ENCODE measurements at places on chromosomes 1 and 21.

DNA sequence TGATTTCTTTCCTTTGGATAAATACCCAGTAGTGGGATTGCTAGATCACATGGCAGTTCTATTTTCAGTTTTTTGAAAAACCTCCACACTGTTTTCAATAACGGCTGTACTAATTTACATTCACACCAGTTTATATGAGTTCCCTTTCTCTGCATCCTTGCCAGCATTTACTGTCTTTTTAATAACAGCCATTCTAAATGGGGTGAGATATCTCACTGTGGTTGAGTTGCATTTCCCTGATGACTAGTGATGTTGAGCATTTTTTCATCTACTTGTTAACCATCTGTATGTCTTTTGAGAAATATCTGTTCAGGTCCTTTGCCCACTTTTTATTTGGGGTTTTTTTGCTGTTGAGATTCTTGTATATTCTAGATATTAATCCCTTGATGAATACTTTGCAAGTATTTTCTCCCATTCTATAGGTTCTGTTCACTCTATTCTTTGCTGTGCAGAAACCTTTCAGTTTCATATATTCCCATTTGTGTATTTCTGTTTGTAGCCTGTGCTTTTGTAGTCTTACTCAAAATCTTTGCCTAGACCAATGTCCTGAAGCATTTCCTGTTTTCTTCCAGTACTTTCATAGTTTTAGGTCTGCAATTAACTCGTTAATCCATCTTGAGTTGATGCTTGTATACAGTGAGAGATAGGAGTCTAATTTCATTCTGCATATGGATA lies 7.3 kb downstream of the HENMT1 start:
- no peak for DNase-seq

DNA sequence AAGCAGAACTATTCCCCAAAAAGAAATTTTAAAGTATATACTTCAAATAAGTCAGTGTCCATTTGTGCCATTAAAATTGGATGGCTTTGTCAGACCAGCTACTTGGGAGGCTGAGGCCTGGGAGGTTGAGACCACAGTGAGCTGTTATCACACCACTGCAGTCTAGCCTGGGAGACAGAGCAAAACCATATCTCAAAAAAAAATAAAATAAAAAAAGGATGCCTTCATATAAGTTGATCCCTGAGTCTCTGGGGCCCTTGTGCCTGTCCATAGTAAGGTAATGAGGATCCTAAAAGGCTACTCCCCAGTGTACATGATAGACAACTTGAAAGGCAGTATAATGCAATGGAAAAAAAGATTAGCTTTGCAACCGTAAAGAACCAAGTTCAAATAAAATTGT lies 81.2 kb upstream of the BARHL2 start:
- DNase-seq = no peak

DNA sequence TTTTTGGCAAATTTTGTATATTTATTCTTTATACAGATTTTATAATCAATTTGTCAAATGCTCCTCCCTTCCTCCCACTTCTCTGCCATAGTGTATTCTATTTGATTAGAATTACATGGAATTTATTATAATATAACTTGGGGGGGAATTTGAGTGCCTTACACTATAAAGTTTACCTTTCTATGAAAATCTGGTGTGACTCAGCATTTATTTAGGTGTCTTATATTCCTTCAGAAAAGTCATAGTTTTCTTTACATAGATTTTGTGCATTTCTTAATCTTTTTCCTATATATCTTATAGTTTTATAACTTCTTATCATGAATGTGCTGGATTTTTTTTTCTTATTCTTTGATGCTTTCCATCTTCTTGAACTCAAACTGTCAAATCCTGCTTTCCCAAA lies 21.3 kb downstream of the FASLG start:
- DNase-seq = no peak

- DNase-seq = no peak
Measured at GRCh38 chr1:203888807-203889251, 27.4 kb downstream of the SNRPE start.

- no peak for DNase-seq
Measured at GRCh38 chr21:33432496-33432895, 29.3 kb downstream of the IFNGR2 start.

DNA sequence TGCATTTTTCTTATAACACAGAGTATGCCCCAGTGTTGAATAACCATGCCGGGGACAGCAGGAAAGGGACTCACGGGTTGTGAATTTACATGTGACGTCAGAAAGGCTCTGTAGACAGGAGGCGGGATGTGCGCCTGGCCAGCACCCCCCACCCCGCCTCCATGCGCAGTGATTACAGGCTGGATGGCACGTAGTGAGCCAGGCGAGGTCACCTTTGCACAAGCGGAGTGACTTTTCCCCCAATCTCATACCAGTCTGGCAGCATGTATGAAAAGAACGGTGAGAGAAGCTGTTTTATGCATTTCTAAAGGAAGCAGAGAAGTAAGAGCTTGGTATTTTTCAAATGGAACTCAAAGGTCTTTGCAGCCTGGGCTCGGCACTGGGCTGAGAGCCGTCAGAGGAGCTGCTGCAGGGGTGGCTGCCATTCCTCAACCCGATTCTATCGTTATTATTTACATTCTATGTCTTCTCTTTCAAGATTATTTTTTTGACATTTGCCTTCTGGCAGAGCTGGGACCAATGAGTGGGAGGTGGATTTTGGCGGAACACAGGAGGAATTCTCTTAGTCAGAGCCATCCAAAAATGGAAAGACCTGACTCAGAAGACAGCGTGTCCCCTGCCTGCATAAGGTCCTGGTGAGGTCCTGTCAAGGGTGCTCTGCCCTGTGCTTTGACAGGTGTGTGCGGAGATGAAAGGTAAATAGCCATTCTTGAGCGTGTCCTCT lies 115.6 kb upstream of the SLC45A1 start:
- no peak for DNase-seq

GRCh38 chr1:153921803-153922075 lies 1.0 kb downstream of the GATAD2B start:
- no peak for DNase-seq

- no peak for DNase-seq
Measured at GRCh38 chr1:20950679-20951078, 163.6 kb upstream of the HP1BP3 start.

DNA sequence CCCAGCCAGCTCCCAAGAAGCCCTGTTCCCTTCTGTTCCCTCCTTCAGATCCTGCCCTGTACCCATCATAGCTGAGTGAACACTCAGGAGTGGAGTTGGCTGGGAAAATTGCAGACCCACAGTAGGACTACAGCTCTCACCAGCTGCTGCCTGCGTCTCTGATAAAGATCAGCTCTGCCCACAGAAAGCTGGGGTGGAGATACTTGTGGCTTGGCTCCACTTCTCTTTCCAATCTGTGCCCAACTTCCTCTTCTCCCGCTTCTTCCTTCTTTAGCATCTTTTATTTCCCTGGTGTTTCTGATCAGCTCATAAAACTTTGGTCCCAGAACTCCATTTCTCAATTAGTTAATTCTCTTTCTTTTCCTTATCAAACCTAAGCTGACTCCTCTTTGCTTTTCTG lies 5.5 kb upstream of the CD1A start:
- DNase-seq = no peak

DNA sequence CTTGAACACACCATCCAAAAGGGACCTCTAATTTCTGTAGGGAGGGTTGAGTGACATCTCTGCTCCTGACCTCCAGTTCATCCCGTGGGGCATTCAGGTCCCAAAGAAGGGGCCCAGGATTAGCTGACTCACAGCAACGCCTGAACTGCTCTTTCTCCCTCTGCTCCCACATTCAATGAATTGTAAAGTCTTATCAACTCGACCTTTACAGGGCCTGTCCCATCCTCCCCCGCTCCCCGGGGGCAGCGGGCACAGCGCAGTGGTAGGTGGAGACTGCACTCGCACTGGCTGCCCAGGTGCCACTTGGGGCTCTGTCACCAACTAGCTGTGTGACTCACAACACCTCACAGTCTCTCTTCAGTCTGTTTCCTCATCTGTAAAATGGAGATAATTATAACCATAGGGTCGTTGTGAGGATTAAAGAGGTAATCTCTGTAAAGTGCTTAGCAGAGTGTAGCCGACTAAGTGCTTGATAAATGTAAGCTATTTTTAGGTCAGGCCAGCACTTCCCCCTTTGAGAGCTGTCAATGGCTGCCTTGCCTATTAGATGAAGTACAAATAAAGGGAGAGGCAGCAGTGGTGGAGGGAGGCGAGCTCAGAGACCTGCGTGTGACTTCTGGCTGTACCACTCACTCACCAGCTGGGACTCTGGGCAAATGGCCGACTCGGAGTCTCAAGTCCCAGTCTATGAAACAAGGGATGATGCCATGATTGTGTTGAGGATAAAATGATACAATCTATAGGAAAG lies 637 bp upstream of the MYBPHL start:
- DNase-seq = no peak

GRCh38 chr1:231286603-231287002 lies 45.6 kb downstream of the GNPAT start:
- DNase-seq = no peak

- no peak for DNase-seq
Measured at GRCh38 chr1:59333626-59334277, 36.9 kb downstream of the FGGY start.

DNA sequence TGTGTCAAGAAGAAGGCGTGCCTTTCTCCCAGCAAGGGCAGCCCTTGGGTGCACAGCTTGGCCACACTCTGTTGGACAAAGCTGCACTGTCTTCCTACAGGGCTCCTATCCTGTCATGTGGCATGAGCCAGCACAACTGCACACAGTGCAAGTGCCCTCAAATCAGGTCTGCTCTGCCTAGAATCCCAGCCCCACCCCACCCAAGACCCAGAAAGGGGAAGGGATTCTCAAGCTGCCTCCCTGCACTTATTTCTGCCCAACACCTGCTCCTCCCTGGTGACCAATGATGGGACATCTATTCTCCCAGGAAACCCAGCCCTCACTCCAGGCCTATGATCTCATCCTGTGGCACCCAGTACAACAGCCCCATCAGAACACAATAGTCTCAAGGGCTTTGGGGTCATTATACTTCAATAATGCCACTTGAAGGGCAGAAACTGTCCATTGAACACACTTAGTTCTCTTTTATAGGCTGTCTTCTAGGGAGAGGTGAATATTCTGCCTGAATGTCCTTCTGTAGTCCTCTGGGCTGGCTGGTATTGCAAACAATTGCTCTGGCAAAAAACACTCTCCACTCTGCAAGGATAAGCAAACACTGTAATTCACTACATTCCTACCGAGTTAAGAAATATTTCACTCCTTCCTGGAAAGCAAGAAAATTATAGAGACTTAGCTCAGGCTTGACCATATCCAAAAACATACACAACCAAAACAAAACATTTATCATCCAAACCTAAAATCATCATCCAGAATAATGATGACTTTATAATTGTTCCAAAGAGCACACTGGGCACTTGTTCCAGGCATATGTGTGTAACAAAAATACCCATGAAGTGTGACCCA lies 43.1 kb upstream of the IGSF3 start:
- no peak for DNase-seq

DNA sequence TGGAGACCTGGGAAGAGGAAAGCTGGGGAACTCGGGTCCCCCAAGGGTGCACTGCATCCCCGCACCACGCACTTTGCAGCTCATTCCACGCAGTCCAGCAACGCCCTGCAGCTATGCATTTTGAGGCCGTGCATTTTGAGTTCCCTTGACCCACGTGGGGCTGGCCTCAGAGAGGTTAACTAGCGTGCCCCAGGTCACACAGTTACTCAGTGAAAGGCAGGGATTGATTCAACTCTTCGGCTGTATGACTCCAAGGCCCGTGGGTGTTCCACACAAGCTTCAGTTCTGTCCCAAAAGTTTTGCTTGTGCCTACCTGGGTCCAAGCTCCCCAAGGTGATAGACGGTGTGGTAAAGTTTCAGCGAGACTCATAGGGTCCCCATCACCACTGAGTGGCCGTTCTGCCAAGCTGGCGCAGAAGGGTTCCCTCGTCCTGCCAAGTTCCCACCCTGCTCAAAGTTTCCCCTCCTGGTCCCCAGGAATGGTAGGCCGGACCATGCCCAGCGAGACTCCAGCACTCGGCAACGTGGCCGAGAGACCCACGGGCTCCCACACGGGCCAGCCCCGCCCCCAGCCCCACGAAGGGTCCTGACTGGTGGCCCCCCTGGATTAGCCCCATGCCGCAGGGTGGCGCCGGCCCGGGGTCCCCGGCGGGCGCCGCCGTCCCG lies 611 bp downstream of the HSPG2 start:
- no peak for DNase-seq

DNA sequence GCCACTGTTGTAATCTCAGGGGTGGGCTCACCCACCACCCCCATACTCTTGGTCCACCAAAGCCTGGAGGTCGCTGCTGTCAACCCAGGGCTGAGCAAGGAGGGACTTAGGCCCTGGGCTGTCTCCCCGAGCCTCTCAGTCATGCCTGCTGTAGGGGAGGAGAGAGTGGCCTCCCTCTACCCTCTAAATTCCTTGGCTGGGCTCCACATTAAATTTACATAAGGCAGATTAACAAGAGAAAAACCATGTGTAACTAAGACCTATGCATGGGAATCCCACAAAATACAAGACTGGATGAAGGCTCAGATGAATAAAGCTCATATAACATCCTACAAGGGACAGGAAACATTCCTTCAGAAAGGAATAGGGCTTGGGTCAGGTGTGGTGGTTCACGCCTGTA lies 1.8 kb upstream of the PIK3CD start:
- no peak for DNase-seq

DNA sequence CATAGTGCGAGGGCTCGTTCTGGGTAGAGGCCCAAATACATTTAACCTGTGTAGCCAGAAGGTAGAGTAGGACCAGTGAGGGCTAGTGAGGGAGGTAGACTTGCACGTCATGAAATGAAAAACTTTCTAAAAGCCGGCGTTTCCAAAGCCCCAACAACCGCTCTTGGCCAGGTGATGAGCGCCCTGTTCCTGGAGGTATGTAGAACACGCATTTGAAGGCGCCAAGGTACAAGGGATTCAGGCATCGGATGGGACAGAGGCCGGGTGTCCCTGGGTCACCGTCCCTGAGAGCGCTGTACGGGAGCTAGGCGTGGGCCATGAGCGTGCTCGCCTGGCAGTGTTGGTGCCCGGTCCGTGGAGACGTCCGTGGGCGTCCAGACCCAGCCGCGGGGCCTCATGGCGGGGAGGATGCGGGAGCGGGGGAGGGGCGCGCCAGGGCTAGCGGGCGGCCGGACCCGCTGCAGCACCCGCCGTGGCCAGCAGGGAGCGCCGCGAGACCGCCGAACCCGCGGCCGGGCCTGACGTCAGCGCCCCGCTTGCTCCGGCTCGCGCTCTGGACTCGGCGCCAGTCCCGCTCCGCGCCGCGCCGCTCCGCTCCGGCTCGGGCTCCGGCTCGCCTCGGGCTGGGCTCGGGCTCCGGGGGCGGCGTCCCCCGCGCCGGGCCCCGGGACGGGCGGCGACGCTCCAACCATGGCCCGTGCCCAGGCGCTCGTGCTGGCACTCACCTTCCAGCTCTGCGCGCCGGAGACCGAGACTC lies at the start of gene PTPRU:
Gene PTPRU (plus strand): TSS at position 568 of the 757 bp plus-strand sequence. CDS start 123 bp downstream, at position 691.
- peak; percentile 76 for DNase-seq

DNA sequence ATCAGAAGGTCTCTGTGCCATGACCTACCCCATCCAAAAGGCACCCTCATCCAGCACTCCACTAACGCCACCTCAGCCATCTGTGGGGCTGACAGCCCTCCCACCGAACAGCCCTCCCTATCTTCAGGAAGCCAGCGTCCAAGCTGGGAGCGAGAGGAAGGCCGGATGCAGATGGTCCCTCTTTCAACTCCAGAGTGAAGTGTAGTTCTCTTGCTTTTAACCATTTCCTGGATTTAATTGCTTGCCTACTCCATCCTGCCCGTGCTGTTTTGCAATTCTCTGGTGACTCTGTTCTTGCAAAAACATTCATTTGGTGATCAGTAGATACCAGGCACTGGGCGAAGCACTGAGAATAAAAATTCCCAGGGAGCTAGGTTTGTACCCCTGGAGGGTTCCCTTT lies 8.2 kb upstream of the DYRK1A start:
- no peak for DNase-seq

Data from effector memory CD8-positive, alpha-beta T cell (primary cell).